ENCODE measurements at places on chromosomes 6 and 20.
A peak's percentile ranks its signal among the peaks of the same experiment; 100 is the strongest.

DNA sequence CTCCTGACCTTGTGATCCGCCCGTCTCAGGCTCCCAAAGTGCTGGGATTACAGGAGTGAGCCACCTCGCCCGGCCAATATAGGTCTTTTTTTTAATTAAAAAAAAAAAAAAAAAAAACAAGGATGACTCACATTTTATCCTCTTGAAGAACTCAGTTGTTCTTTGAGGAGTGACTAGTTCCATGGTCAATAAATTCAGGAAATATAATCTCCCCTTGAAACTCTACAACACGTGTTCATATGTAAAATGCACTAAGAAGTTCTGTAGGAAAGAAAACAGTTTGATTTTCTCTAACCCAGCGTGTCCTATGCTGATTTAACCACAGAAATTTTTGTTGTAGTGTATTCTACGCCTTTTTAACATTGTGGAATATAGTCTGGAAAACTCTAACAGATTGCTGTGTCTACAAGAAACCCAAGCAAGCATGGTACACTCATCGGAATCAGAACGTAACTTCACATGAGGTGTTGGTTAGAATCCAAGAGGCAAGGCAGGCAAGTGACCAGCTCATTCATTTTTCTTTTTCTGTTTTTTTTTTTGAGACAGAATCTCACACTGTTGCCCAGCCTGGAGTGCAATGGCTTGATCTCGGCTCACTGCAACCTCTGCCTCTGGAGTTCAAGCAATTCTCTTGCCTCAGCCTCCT, 79.0 kb upstream of the ZNF217 start:
- DNase-seq = no peak

DNA sequence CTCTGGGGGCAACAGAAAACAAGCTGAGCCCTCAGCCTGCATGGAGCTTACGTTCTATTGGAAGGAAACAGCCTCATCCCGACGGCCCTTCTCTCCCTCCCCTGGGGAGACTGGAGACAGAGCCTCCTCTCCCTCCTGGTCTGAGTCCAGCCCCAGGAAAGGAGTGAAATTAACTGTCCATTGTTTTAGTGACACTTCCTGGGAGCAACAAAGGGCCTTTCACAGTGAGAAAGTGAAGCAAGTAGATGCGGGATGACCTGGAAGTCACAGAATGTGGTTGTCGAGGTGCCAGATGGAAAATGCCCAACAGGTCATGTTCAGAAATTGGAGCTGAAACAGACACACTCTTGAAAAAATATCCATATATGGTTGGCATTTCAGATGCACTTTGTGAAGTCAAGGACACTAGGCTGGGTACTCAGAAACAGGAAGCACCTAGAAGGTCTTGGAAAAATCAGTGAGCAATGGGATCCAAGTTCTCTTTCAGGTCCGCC, 77.8 kb downstream of the TFAP2C start:
- no peak for DNase-seq

DNA sequence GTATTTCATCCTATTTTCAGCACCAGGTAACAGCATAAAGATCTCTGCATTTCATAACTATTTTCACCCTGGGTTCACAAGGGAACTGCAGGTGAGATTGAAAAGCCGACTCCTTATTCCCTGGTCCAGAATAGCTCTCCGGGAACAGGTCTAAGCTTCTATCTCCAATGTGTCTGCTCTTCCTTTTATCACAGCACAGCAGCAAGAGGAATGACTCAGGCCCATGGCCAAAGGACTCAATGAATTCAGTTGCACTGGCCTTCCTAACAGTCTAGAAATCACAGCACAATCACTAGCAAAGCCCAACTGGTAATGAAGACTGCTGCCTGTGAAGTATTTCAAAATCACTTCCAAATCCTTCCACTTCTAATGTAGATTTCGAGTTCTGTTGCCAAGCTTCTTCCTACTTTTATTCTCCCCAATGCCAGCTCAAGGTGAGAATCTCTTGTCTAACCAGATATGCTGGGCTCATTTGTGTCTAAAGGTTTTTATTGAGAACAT, 30.7 kb downstream of the HMGN3 start:
- DNase-seq = no peak

DNA sequence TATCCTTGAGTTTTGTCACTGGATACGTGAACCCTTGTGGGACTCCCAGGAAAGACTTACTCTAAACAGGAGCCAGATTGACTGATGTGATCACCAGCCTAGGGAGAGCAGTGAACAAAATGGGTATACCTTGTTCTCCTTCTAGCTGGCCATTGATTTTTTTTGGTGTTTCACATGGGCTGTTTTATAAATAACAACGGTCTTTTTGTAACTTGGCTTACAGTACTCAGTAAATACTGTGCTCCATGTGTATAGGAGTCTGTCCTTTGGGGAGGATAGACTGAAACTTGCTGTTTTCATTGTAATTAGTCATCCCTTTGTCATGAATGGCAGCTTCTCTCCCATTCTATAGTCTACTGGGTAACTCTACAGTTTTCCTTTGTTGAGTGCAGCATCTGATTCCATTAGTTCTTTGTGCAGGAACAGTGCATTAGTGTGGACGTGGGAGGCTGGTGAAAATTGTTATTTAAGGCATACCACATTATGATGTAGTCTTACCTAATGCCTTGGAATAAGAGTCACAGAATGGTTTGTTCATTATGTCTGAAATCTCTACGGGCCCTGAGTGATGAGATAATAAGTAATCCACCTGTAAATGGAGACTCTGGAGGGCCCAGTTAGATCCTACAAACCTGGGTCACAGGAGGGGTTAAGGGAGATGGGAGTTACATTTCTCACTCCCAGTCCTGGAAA, 89.5 kb downstream of the TIAM2 start:
- DNase-seq = no peak

- no peak for DNase-seq
Observed at GRCh38 chr20:58518387-58518786, 3.2 kb upstream of the APCDD1L start.

- no peak for DNase-seq
Observed at GRCh38 chr6:146542881-146543210, 787 bp upstream of the RAB32 start.

DNA sequence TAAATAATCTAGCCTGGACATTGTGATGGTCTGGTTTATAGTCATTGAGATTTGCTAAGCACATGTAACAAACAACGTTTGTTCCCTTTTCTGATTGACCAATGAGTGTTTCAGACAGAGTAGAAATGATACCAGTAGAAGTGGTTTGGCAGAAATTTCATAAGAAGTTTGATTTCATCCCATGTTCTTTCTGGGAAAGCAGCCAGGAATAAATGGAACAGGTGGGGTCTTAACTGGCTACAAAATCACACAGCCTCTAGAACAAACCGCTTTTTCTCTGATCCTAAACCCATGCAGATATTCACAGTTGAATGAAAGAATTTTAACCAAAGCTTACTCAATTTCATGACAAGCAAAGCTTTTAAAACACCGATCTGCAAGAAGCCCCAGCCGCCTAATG, 227.5 kb downstream of the UST start:
- DNase-seq = no peak

- DNase-seq = peak; percentile 99
Observed at GRCh38 chr20:34676642-34677373, at the start of gene PIGU. TSS of gene PIGU (minus strand) at chr20:34677092. CDS start at chr20:34677085, 7 bp downstream.

- DNase-seq = no peak
Observed at GRCh38 chr6:150053450-150053849, 15.5 kb downstream of the ULBP3 start.

DNA sequence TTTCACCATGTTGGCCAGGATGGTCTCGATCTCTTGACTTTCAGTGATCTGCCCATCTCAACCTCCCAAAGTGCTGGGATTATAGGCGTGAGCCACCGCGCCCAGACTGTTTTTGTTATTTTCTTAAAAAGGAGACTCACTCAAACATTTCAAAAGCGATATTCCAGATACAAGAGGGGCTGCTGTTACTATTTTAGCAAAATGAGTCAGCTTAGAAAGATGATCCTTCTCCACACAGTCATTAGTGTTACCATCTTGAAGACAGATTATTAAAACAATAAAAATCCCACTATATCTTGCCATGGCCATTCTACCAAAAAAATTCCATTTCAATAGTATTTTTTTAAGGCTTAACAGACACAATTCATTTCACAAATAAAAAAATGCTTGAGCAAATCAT, 102.8 kb downstream of the PREP start:
- no peak for DNase-seq

- no peak for DNase-seq
Observed at GRCh38 chr20:17838921-17839320, 129.7 kb downstream of the SNX5 start.

- DNase-seq = no peak
Observed at GRCh38 chr6:52616059-52616690, 39.3 kb upstream of the TRAM2 start.

All from suppressor macrophage treated with lipopolysaccharide for 1 hour (primary cell).